Cardiac septum (tissue), 1 donor: ENCODE measurements at places on chromosomes 5 and 9.

- DNase-seq = no peak
These were observed 11.6 kb downstream of the ORM2 start for GRCh38 chr9:114341152-114341830.

GRCh38 chr5:91182763-91183162 lies 200.4 kb downstream of the ARRDC3 start:
- no peak for DNase-seq

GRCh38 chr9:125444166-125444565 lies 182.5 kb downstream of the GAPVD1 start:
- peak; percentile 55 for DNase-seq

GRCh38 chr9:21688108-21689102 lies 114.0 kb upstream of the MTAP start:
- no peak for DNase-seq

DNA sequence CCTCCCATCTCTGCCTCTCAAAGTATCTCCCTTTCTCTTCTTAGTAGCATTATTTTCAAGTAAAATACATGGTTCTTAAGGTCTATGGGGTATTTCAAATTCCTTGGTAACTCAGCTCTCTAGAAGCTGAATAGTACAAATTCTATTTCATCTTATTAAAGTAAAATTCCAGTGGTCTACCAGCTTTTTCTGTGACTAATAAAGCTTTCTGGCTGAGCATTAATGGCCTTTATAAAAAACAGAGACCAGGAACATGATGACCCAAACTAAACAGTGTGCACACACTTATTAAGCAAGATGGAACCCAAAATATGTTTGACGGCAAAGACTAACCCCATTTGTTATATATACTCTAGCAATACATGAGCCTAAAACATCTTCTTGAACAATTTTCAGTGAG lies 142.6 kb downstream of the OR2K2 start:
- no peak for DNase-seq

DNA sequence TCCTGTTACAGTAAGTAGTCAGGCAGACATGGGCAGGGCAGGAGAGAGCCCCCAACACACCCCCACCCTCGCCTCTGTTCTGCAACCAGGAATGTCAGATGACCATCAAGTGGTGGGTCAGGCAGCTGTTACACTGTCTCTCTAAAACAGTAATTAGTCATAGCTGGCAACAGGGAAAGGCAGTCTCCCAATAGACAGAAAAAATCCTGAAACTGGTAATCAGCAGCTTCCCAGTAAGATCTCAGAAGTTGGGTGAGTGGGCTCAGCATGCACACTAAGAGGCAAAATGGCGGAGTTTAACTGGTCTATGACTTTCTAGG lies 90.2 kb downstream of the C5orf15 start:
- no peak for DNase-seq

DNA sequence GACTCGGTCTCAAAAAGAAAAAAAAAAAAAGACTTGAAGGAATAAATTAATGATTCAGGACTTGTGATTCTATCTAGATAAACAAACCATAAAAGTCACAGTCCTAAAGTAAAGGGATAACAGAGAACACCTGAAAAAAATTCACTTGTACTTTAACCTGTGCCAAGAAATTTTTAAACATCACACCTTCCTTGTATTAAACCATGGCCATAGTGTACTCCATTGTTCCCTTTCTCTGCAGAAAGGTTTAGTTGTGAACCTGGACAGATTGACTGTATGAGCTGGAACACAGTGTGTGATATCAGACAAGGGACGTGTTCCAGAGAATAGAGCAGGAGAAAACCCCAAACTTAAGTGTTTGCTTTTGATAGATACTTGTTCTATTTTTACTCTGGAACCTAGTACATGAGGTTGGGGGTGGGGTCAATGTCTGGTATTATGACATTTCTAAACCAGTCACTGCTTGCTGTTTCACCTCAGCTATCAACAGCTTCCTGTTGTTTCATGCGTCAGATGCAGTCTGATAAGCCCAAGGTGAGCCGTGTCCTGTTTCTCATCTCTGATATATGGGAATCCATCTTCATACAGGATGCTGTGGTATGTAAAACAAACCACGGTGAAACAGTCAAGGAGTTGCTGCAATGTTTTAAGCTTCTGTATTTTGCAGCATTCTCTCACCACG lies 62.5 kb upstream of the ITGA1 start:
- no peak for DNase-seq

- no peak for DNase-seq
These were observed 75.1 kb upstream of the FAM120A start for GRCh38 chr9:93376411-93376810.

- DNase-seq = no peak
These were observed 70.3 kb downstream of the INSYN2B start for GRCh38 chr5:169909945-169910344.

GRCh38 chr5:11302663-11303062 lies 541.6 kb upstream of the DAP start:
- DNase-seq = no peak

GRCh38 chr9:17185481-17186029 lies 50.7 kb downstream of the CNTLN start:
- DNase-seq = no peak

- peak; percentile 79 for DNase-seq
These were observed 133.2 kb downstream of the MTX3 start for GRCh38 chr5:79857714-79858409.

GRCh38 chr5:44637916-44638869 lies 170.6 kb upstream of the MRPS30 start:
- DNase-seq = no peak

- DNase-seq = peak; percentile 86
These were observed 30.4 kb downstream of the IRF1 start for GRCh38 chr5:132459983-132460838.

DNA sequence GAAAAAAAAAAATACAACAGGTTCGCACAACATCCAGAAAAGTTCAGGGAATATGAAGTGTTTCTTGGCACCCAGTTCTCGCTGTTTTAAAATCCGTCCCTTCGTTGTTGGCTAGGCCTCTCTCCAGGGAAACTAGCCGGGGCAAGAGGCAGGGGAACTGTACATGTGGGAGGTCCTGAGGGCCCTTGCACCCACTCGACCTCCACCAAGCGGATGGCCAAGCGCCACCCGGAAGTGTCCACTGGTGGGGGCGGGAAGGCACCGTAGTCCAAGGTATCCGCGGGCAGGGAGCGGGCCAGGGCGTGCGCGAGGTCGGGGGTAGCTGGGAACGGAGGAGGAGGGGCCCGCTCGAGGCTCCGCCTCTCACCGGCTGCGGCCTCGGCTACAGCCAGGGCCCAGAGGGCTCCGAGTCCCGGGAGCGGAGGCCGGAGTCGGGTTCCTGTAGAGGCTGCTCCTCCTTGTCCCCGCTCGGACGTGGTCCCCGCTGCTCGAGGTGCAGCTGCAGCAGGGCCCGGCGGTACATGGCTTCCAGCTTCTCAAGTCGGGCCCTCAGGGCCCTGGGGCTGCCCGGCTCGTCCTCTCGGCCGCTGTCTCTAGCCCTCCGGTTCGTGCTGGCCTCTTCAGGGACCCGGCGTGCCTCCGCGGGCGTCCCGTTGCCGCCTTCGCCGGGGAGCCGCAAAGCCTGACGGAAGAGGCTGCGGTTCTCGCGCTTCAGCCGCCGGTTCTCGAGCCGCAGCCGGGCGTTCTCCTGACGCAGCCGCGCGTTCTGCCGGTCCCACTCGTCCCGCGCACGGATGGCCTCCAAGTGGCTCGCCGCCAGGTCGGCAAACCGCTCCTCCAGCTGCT lies 720 bp downstream of the TUSC1 start:
- peak; percentile 92 for DNase-seq

DNA sequence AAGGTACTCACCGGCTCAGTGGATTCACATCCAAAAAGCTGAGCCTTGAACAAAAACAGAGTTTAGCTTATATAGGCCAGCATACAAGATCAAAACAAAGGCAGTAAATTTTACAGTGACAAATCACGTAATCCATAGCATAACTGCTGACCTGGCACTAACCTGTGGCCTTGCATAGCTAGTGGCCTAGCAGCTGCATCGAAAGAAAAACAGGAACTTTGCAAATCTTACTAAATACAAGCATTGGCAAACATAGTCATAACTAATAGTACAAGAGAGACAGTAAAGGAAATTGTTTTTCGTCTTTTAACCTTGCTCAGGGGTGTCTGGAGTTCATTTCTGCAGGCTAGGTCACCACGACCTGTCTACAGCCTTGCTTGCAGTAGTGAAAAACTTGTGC lies 4.8 kb downstream of the HSDL2 start:
- DNase-seq = no peak

GRCh38 chr5:141654298-141654697 lies 3.1 kb upstream of the FCHSD1 start:
- no peak for DNase-seq

DNA sequence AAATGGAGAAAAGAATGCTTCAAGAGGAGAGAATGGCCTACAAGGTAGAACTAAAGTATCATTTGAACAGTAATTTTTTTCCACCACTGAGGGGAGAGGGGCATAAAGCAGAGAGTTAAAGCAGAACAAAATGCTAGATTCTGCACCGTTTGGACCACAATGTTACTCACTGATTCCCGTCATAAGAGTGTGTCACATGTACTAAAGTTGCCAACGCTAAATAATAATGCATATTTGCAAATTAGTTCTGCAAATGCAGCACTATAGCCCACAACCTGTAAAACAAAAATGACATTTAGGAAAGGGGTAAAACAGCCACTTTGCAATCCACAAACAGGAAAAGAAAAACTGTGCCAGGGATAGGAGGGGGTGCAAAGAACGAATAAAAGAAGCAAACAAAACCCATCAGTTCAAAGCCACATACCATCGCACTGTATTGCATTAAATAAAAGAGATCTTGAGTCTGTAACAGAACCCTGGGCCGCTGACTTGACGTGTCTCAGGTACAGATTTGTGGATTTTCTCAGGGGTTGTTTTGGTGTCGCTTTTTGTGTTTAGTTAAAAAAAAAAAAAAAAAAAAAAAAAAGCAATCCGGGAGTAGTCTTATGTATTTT lies 7.7 kb upstream of the NFIB start:
- DNase-seq = no peak

DNA sequence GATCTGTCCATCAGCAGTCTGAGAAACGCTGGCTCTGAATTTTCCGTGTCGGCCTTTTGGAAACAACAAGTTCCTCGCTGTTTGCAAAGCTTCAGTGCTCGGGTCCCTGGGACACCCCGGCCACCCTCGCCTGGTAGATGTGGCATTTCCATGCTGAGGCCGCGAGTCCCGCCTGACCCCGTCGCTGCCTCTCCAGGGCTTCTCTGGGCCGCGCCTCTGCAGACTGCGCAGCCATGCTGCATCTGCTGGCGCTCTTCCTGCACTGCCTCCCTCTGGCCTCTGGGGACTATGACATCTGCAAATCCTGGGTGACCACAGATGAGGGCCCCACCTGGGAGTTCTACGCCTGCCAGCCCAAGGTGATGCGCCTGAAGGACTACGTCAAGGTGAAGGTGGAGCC lies 4.7 kb downstream of the NTNG2 start:
- no peak for DNase-seq

GRCh38 chr5:3809455-3809854 lies 213.8 kb downstream of the IRX1 start:
- no peak for DNase-seq

DNA sequence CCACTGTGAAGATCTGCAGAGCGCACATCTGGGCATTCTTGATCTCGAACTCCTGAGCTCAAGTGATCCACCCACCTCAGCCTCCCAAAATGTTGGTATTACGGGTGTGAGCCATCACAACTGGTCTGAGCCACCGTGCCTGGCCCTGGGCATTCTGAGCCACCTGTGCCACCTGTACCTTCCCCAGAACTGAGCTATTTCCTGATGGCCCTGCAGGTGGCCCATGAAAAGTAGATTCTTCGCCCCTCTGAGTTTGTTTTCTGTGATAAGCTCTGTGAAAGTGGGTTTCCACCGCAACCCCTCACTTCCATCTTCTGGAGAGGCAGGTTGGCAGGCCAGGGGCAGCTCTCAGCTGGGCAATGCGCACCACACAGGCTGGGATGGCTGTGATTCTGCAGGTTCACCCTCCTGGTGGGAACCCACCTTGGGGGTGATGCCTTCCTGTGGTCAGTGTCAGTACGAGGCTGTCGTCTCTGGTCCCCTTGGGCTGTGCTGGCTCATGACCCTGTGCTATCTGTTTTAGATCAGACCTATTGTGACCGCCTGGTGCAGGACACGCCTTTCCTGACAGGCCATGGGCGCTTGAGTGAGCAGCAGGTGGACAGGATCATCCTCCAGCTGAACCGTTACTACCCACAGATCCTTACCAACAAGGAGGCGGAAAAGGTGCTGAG lies 11.3 kb downstream of the CARD19 start:
- peak; percentile 66 for DNase-seq

DNA sequence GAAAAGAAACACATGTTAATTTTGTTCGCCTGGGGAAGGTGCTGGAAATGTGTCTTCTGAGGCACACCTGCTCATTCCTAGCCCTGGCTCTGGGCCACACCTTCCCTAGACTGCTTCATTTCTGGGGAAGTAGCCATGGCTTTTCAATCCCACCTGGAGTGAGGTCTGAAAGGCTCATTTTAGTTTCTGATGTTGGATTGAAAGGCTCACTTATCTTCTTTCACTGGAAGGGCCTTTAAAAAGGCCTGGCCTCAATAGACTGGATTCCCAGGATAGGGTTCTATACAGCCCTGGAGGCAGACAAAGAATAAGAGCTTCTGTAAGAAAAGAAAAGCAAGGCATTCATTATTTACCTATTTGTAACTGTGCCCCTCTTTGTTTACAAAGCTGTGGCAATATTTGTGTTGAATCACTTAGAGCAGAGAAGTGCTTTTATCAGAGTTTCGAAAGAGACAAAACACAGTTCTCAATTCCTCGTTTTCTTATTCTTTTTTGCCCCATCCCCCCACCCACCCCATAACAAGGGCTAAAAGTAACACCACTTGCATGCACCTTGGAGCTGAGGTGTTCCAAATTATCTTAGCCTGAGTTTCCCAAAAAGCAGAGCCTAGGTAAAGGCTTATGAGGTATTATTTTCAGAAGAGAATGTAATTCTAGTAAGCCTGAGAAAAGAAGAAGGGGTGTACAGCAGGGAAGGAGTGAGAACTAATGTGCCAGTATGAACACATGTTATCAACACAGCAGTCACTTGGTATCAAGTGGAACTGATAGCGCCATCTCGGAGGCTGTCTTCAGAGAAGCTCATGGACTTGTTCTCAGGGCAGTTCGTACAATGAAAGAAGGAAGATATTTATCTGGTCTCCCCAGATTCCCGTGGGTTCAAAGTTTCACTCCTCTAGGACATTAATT lies 413.1 kb downstream of the KCTD16 start:
- no peak for DNase-seq
